OCI-M1 (cell line): ENCODE measurements at places on chromosomes 12 and 14.

DNA sequence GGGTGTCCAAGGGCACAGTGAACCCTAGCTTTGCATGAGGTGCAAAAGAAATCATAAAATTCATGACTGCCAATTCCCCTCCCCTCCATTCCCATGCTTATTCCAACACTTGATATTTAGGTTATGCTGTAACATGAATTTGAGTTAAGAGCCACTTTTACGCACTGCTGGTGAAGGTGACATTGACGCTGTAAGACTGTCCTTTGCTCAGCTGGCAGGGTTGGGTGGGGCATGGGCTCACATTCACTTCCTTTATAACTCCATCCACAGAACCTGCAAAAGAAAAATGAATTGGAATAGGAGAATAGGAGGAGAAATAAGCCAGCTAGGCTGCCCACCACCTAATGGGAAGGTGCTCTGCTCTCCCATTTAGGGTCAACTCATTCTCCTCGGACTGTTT, 6.9 kb downstream of the NPC2 start:
- DNase-seq: no peak

DNA sequence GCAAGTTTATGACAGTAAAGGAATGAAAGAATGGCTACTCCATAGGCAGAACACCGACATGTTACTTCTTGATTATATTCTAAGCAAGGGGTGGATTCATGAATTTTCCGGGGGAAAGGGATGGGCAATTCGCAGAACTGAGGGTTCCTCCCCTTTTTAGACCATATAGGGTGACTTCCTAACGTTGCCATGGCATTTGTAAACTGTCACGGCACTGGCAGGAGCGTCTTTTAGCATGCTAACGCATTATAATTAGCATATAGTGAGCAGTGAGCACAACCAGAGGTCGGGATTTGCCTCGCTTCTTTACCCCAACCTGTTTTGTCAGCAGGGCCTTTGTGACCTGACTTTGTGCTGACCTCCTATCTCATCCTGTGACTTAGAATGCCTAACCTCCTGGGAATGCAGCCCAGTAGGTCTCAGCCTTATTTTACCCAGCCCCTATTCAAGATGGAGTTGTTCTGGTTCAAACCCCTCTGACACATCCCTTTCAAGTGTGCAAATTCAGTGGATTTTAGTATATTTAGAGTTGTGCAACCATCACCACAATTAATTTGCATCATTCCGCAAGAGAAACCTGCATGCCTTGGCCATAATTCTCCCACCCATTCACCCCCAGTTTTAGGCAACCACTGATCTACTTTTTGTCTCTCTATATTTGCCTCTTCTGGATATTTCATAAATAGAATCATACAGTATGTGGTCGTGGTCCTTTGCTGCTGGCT, 27.4 kb downstream of the PALS1 start:
- DNase-seq: peak; percentile 77

- DNase-seq: no peak
Observed at GRCh38 chr14:21924479-21924878, 250.9 kb upstream of the OR4E1 start.

DNA sequence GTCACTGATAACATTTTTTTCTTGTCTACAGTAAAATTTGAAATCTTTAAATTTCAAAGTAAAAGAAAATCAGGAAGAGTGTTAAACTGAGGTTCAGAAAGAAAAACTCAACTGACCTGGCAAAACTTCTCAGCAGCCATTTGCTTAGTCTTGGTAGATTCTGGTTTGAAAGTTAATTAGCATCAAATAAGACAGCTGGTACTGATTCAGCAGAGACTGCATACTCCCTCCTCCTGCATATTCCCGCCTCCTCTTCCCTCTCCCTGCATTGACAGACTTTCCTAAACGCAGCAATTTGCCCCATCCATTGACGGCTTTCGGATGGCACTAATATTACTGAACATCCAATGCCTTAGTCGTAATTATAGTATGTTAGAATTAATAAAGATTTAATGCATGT, 520.8 kb downstream of the FLRT2 start:
- DNase-seq: no peak

DNA sequence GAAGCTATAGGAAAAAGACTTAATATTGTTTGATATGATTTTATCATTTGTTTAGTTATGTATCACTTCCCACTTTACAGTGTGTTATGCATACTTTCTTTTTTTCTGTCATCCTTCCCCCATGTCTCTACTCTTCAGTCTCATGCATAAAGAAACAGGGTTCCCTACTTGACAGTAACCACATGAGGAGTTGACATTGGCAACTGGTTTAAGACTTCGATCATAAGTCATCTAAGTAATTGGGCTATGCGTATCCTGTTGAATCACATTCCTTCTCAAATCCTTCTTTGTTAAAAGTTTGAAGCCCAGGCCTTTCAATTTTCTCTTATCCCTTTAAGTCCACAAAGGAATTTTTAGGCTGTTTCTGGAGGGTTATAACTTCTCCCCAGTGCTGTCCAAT, 358.7 kb downstream of the RAD51B start:
- no peak for DNase-seq

DNA sequence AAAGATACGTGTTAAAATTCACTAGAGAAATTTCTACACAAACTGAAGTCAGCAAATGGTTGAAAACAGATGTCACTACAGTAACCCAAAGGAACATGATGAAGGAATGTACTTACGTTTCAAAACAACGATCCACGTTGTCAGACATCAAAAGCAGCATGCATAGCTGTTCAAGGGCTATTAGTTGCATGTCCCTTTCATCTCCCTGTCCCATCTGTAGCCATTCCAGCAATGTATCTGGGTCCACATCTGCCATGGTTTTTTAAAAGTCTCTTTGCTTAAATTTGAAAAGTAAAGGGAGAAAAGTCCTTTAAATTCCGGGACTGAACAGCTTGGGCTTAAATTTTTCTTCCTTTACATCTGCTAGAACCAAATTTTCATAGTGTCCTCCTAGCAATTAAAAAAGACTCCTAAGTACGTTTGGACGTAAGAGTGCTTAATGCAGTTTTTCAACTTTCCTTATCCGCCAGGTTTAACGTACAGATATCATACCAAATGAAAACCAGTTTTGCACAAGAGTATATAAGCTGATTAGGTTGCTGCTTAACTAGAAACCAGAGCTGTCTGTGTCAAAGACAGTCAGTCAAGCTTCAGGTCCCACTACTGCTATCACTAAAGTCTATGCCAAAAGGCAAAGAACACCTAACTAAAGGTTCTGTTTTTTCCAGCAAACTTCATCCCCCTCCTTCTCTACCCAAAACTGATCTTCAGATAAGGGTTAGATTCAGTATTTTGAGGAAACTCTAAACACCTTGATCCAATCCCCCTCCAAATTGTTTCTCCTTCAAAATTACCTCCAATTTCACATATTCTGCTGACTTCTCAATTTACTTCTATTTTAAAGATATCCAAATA, 1.7 kb downstream of the HECTD1 start:
- DNase-seq: peak; percentile 66
